ENCODE measurements at places on chromosomes 1 and 21. TPM values are rescaled to one million over a fixed set of nuclear protein-coding genes. Genes with fewer than 3 reads are reported as not detected.

SLC39A1 gene
- total RNA-seq = 44.4 TPM

MRPL9 gene
- total RNA-seq = 67.7 TPM

YIPF1 gene
- 15.1 TPM for total RNA-seq

TAL1 gene
- total RNA-seq = 3.0 TPM

GRCh38 chr21:29080454-29080941 lies 7.0 kb upstream of the CCT8 start:
- no peak for DNase-seq

GRCh38 chr1:39358491-39358890 lies 132.9 kb upstream of the BMP8A start:
- no peak for DNase-seq

DNA sequence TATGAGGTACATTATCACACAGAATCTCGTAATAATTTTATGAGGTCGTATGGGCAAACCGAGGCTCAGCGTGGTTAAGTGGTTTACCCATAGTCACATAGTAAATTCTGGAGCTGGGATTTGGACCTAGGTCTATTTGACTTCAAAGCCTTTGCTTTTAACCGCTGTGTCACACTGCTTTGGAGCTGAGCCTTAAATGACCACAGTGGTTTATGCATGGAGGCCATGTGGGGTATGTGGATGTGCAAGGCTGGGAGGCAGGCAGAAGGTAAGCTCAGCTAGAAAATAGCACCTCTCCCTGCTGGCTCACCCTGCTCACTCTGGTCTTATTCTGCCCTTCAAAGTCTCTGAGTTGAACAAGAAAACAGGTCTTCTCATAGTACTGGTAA lies 269.5 kb downstream of the TRABD2B start:
- no peak for DNase-seq

DNA sequence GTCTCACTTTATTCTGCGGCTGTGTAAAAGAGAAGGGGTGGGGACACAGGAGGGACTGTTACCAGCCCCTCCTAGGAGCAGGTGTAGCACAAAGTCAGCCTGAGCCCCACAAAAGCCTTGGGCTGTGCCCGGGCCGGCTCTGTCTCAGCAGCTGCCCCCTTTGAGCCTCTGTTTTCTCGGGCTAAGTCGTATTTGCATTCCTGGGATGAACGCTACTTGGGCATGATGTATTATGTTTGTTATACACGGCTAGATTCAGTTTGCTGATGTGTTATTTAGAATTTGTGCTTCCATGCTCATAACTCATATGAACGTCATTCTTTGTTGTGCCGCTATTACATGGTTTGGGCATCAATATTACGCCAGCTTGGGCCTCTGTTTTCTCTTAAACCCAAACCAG lies 47.8 kb downstream of the KCNN3 start:
- DNase-seq = no peak
